Brain pericyte (primary cell): ENCODE measurements at places on chromosomes 1 and 21.

DNA sequence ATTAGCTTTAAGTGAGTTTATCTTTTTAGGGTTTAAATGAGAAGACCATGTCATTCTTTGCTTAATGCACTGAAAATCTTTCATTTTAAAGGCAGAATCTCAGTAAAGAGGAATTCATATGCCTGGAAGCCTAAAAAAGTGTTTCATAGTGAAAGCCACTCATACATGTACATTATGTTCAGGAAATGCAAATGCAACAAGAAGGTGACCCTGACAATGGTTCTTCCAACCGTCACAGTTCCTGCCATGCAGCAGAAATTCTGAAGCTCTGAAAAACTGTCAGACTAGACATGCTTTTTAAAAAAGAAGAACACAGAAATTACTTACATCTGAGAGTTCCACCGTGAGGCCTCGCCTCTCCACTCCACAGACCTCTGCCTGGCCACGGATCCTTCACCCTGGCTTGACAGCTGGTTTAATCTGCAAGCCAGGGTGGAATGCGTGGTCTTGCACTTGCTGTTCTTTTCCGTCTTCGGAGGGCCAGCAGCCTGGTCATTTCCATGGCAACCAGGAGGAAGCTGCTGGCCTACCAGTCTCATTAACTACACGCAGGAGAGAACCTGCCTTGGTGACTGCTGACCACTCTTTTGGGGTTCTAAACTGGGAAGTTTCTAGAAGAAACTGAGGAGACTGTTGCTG, 41.8 kb upstream of the PAXBP1 start:
- DNase-seq = no peak

- DNase-seq = no peak
These were observed 274.5 kb downstream of the CTH start for GRCh38 chr1:70685300-70686286.

DNA sequence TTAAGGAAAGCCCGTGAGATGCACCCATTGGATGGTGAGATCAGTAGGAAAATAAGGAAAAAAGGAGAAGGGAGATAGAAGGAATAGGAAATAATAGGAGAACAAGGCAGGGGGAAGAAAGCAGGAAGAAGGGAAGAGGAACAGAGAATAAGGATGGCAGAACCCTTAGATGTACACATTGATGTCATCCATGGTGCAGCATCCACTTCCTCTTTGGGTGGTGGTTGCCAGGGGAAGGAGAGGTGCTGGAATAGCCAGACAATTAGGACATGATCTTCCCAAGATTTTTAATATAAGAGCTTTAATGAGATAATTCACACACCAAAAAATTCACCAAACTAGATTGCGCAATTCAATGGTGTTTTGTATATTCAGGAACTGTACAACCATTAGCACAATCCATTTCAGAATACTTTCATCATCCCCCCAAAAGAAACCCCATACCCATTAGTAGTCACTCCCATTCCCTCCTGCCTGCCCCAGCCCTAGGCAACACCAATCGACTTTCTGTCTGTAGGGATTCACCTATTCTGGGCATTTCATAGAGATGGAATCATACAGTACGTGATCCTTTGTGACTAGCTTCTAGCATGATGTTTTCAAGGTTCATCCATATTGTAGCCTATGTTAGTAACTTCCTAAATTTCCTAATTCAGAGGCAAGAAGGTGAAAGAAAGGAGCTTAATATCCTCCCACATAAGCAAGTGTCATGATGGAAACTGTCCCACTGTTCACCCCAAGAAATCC, 121.4 kb downstream of the PLXNA2 start:
- no peak for DNase-seq

DNA sequence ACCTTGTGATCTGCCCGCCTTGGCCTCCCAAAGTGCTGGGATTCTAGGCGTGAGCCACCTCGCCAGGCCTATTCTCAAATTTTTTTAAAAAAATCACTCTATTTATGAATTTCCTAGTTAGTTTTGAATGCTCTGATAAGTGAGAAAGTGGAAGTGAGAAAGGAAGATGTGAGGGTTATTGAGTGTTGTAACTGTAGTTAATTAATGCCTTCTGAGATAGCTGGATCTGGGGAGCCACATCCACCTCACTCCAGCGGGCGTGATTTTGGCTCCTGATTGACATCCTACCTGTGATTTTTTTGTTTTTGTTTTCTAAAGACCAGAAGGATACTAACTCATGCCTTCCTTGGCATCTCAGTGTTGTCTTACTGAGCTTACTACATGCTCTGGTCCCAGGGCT, 65.6 kb downstream of the ST3GAL3 start:
- DNase-seq = no peak

GRCh38 chr1:110039641-110040040, 5.2 kb downstream of the STRIP1 start:
- DNase-seq = no peak

- no peak for DNase-seq
These were observed 200.0 kb downstream of the MATN1 start for GRCh38 chr1:30523055-30524020.

GRCh38 chr1:93746021-93746812, 64.6 kb upstream of the BCAR3 start:
- no peak for DNase-seq

DNA sequence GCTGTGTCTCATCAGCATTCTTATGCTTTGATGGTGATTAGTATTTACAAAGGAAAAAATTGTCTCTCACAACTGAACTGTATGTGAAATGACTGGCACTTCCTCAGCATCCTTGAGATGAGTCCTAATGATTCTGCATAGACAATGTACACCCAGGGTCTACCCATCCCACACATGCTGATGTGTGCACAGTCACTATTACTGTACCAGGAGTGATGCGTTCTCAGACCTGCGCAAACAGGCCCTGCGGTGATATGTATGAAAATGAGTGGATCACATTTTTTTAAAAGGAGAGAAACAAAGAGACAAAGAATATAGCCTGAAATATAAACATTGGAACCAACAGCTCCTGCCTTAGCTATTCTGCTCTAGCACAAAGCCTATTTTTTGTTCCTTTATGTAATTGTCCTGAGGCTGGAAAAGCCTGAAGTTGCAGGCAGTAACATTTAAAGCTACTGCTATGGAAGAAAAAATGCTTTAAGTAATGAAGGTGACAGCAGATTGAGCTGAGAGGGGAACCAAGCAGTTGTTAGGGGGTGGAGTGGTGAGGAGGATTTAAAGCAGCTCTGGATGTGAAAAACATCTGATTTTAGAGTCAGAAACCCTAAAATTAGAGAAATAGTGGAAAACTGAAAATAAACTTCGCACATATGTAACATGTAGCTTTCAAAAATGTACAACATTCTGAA, 5.5 kb downstream of the RCAN1 start:
- no peak for DNase-seq

GRCh38 chr21:32843561-32843960, 72.0 kb upstream of the PAXBP1 start:
- no peak for DNase-seq

DNA sequence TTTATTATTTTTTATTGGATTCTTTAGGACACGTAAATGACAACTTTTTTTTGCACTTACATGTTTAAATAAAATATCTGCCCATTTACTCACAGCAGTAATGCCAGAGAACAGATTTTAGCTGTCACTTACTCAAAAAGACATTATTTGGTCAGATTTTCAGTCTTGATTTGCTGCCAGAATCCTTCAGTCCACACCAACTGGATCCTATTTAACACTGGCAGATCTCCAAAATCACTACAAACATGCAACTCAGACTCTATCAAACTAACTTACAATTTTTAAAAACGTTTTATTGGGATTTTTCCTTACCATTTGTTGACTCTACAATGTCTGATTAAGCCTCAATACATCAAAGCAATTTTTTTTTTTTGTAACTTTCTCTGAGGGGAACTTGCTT, 11.1 kb downstream of the ATP6V1G3 start:
- peak; percentile 65 for DNase-seq

GRCh38 chr1:191752342-191752741, 405.9 kb upstream of the RGS18 start:
- DNase-seq = no peak

- no peak for DNase-seq
These were observed 22.1 kb downstream of the MATN1 start for GRCh38 chr1:30701258-30701633.
